ENCODE measurements at places on chromosomes 3 and 15.

DNA sequence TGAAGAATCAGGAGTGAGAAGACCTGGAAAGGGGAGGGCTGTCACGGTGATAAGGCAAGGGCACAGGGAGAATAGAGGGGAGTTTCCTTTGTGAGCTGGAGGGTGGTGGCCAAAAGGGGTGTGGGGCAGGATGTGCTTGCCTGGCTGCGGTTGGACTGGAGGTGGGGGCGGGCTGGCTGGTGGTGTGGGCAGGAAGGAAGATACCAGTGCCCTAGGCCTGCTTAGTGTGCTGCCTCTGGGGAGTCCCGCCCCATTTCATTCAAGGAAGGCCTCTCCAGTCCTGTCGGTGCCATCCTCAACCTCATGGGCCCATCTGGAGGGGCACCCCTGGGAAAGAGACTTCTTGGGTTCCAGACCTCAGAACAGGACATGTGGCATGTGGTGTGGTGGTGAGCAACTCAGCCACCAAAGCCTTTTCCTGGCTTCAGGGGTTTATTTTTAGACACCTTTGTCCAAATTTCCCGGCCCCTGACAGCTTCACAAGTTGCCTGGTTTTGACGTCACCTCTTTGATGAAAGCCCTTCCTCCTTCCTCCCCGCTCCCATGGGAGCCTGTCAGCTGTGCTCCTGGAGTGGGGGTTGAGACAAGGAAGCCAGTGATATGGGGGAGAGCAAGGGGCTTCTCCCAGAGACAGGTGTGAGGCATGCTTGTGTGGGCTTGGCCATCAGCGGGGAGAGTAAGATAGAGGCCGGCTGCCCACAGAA, 15.6 kb downstream of the TEX264 start:
- no peak for DNase-seq

- DNase-seq, result no peak
Measured at GRCh38 chr3:197730200-197730599, 6.5 kb downstream of the RUBCN start.

DNA sequence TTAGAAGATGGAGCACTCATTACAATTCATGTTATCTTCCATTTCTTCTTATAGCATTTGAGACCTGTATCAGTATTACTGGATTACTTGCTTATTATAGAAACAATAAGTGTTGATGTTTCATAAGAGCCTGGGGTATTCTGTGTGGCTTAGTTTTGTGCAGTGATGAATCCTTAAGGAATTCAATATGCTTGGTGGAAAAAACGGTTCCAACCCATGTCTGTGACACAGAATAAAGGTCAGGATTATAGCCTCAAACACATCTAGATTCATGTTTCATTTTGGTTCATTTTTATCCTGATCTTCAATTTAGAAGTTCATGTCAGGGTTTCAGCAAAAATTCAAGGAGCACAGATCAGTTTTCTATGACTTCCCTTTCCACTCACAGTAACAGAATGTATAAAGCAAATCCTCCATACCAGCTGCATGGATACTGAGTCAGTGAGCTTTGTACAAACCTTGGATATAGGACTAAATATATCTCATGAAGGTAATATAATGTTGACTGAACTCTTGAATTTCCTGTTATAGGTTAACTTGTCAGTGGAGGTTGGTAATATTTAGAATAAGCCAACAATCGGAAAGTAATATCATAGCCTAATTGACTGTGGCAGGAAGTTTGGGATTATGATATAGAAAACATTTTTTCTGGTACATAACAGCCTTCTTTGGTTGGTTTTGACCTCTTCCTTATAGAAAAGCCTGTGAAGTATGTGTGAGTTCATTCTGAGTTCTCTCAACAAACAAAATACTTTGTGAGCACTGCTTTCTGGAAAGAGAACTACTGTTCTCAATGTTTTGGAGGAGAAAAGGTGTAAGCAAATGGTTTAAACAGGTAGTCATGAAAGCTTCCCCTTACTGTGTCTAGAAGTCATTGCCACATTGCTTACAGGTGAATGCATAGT, 218.2 kb upstream of the TPM1 start:
- DNase-seq, result no peak

GRCh38 chr15:73233623-73234022, 135.1 kb downstream of the HCN4 start:
- no peak for DNase-seq

GRCh38 chr3:71721002-71721401, 4.2 kb downstream of the EIF4E3 start:
- DNase-seq, result no peak

- no peak for DNase-seq
Measured at GRCh38 chr3:171959532-171960089, 79.8 kb upstream of the FNDC3B start.

GRCh38 chr3:194325424-194326153, 25.5 kb downstream of the CPN2 start:
- no peak for DNase-seq

- no peak for DNase-seq
Measured at GRCh38 chr3:66620296-66620695, 119.5 kb upstream of the LRIG1 start.

DNA sequence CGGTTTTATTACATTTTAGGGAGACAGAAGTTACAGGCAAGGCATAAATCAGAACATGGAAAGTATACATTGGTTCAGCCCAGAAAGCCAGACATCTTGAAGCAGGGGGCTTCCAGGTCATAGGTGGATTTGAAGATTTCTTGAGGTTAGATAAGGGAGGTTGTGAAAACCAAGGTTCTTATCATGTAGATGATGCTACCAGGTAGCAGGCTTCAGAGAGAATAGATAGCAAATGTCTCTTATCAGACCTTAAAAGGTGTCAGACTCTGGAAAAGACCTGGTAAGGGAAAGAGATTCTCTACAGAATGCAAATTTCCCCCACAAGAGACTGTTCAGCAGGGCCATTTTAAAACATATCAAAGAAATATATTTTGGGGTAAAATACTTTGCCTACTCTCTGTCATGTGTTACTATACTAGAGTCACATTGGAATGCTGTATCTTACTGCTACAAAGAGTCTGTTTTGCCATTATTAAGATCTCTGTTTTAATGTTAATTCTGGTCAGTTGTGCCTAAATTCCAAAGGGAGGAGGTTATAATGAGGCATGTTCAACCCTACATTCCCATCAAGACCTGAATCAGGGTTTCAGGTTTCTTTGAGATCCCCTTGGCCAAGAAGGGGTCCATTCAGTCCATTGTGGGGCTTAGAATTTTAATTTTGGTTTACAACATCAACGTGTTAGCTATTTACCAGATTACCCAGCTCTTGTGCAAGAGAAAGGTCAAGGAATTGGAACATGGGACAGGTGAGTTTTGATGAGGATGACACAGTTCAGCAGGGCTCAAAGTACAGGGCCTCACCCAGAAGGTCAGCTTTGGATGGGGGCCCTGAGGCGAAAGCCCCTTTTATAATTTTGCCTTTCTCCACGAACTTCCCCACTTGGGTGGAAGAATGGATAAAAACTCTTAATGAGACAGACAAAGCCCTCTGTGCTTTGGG, 36.0 kb upstream of the LYZL4 start:
- no peak for DNase-seq

DNA sequence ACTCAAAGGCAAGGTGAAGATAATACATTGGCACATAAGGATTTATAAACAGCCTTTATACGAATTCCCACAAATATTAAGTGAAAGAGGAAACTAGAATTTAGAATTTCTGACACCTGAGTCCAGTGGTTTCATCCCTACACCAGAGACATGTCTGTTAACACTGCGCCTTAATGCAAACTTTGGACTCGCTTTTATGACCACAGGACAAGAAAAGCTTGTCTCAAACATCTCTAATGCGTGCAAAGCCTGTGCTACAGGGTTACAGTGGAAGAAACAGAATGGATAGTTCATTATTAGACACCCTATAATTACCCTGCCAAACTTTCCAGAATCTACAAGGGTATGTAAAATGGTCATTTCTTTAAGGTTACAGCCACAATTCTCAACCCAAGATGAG, 802.9 kb downstream of the GRM7 start:
- DNase-seq, result no peak

GRCh38 chr15:78804391-78804792, 6.9 kb downstream of the ADAMTS7 start:
- DNase-seq, result no peak

DNA sequence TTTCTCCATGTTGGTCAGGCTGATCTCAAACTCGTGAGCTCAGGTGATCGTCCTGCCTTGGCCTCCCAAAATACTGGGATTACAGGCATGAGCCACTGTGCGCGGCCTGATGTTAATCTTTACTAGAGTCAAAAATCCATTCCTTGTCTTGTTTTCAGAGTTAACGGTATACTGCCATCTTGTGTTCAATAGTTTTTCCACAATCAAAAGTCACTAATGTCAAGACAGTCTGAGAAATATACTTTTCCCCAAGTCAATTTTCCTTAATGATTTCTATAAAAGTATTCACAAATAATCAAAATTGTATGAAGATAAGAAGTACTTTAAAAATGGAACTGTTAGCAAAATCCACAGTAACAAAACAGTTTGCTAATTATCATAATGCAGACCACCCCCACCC, 8.5 kb downstream of the CRBN start:
- DNase-seq, result no peak

GRCh38 chr3:197380786-197381185, 82.4 kb upstream of the DLG1 start:
- DNase-seq, result no peak

DNA sequence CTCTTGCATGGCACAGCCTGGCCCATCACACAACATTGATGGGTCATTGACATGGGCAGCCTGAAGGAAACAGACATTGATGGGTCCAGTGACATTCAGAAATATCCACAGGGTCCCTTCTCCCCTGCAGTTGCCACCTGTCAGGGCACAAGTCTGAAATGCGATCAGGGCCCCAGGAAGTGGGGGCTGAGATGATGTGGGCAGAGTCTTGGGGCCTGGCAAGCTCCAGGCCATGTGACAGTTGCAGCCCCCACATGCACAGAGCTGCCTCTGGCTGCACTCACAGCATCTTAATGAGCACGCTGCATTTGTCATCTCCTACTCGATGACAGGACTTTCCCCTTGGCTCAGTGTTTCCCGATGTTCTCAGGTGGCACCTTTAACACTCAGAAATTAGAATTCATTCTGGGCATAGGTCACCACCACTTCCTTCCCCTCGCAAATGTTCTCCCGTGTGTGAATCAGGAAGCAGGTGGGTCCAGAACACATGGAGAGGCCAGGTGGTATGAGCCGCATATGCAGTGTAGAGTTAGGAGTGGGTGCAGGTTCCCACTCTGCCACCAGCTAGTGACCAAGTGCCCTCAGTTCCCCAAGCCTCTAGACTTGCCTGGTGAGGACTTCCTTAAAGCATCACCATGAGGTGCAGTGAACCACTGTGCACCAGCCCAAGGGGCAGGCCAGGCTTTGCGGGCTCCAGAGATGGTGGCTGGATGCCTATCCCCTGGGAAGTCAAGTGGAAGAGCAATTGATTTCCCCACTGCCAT, 1.6 kb upstream of the TXNRD3 start:
- DNase-seq, result no peak

DNA sequence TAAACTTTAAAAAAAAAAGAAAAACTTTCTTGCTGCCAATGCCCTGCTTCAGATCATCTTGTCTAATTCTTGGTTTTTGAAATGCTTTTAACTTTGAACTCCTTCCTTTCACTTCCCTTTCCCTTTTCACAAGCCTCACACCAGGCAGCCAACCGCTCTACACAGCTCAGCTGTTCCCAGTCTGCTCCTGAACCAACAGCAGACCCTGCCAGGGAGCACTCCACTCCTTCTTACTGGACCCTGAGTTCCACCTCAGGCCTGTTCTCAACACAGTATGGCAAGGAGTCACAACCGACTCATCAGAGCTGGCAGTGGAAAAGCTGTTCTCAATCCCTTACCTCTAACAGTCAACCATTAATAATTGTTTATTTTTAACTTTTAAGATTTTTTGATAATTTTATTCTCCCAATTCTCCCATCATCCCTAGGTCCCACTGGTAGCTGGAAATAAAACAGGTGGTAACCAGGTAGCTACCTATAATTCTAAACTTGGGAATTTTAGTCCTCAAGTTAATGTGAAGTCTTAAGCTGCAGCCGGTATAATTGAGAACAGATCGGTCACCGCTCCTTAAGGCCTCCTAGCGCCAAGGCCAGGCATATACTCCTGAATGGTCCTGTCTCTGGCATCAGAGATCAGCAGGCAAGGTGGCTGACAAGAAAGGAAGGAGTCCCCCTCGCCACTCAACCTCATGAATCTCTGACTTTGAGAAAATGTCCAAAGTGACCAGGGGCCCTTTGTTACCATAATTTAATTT, 43.9 kb downstream of the BOC start:
- DNase-seq, result no peak

DNA sequence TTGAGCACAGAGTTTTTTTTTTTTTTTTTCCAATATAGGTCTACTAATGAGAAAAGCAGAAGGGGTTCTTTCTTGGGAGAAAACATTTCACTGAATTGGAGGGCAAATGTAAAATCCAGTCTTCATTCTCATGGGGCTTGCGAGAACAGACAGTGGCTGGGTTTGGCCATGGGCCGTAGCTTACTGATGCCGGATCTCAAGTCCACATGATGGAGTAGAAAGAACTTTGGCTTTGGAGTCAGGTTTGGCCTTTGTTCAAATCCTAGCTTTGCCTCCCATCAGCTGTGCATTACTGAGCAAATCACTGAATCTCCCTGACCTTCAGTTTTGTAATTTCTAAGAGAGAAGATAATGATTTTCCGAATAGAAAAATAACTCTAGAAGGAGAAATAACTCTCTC, 59.7 kb downstream of the LMCD1 start:
- DNase-seq, result no peak

- no peak for DNase-seq
Measured at GRCh38 chr15:61327019-61327631, 98.0 kb upstream of the RORA start.

- DNase-seq, result no peak
Measured at GRCh38 chr15:92565351-92566125, 90.0 kb downstream of the FAM174B start.

DNA sequence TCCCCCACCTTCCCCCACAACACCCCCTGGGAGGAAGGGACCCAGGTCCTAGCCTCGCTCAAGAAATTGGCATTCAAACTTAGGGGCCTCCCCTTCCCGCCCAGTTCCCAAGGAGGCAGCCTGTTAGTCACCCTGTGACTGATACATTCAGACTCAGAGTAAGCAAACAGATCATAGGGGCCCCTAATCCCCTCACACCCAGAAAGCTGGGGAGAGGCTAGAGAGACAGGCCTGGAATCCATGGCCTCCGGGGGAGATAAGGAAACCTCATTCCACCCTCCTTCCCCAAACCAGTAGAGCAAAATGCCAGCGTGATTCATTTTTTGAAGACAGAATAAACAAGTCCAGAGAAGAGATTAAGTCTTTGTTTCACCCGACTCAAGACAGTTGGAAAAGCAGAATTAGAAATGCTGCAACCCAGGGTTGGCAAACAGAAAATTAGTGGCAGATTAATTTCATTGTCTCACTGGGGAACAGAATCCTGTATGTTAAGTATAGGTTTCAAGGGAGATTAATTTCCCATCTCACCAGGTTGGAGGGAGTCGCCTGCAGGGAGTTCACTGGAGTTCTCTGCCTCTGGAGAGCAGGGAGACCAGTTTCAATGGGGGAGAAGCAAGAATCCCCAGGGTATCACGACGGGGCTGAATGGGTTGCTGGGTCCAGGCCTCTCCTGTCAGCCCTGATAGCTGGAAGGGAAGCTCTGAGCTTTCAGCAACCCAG, 268.3 kb downstream of the UACA start:
- DNase-seq, result peak; percentile 99

GRCh38 chr15:101210466-101210865, 41.4 kb downstream of the CHSY1 start:
- DNase-seq, result no peak

- DNase-seq, result no peak
Measured at GRCh38 chr3:197103766-197104165, 74.1 kb upstream of the MELTF start.

- no peak for DNase-seq
Measured at GRCh38 chr3:152058856-152059255, 185.4 kb downstream of the SUCNR1 start.

GRCh38 chr15:69292826-69293420, 5.8 kb upstream of the PAQR5 start:
- DNase-seq, result no peak

GRCh38 chr3:143081844-143082778, 37.5 kb upstream of the CHST2 start:
- DNase-seq, result no peak
